ENCODE measurements at places on chromosomes 2 and 18. TPM values are rescaled to one million over a fixed set of nuclear protein-coding genes. Genes with fewer than 3 reads are reported as not detected.

- no peak for DNase-seq
Observed at GRCh38 chr2:177603181-177603580, 210.6 kb downstream of the AGPS start.

- no peak for DNase-seq
Observed at GRCh38 chr2:150410809-150411208, 76.7 kb downstream of the RND3 start.

GRCh38 chr2:120239488-120240287 lies 13.0 kb upstream of the RALB start:
- DNase-seq, result no peak

DNA sequence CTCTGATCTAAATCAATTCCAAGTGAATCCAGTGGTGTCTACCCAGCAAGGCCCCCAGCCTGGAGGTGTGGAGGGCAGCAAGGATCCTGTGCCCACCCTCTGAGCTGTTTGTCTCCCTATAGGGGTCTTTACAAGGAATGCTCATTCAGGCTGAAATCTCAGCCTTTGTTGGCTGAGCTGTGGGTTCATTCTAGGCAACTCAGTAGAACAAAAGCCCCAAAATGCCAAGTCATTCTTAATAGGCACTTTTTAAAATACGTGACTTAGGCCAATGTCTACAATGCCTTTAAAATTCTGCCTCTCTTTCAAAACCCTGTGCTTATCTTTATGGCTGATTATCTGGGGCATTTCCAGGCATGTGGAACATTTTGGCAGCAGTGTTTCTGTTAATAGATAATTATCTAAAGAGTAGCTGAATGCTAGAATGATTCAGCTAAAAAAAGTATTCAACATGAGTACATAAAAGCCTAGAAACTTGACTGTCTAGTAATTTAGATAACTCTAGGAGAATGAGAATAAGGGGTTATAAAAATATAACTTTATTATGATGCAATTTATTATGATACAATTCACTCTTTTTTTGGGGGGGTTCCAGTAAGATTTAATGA lies 7.4 kb downstream of the UGT1A6 start:
- no peak for DNase-seq

GRCh38 chr2:199814817-199815211 lies 36.2 kb downstream of the FTCDNL1 start:
- DNase-seq, result no peak

DNA sequence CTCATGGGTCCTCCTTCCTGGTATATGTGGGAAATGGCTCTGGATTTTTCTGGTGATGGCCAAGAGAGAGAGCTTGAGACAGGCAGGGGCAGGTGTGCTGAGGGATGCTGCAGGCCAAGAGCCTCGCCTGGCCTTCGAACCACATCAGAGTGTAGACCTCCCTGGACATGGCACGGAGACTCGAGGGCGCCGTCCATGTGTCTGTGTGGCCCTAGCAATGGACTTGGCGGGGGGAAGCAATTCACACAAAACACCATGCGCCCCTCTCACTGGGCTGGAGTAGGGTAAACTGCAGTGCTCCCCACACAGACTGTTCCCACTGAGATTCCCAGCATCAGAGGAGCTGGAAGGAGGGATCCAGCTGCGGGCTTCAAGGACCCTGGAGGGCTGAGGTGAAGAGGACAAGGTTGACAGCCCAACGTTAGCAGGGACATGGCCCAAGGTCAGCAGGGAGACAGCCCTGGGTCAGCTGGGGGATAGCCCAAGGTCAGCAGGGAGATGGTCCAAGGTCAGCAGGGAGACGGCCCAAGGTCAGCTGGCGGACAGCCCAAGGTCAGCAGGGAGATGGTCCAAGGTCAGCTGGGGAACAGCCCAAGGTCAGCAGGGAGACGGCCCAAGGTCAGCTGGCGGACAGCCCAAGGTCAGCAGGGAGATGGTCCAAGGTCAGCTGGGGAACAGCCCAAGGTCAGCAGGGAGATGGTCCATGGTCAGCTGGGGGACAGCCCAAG lies 75.4 kb upstream of the HDAC4 start:
- DNase-seq, result no peak

DNA sequence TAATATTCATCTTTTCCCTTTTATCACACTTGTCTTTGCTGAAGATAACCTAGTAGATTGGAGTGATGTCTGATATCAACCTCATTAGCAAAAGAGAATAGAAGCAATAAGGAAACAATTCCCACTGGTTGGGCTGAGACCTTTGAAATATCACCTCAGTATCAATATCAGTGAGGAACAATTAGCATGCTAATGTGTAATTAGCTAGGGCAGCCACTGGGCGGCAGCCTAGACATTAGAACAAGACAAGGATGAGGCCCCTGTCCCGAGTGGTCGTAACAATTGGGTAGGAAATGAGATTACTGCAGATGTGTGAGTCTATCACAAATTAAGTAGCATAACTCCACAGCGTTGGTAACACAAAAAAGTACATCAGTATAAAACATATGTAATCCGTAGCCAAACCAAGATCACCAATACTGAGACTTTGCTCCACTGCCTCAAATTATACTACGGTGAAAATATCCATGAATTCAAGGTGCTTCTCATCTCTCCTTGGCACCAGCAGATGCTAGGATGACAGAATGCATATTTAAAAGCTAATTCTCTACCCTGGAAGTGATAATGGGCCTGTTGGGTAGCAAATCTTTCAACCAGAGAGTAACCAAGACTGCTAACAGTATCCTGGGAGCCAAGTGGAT lies 99.1 kb downstream of the ALPK2 start:
- DNase-seq, result peak; percentile 33

DNA sequence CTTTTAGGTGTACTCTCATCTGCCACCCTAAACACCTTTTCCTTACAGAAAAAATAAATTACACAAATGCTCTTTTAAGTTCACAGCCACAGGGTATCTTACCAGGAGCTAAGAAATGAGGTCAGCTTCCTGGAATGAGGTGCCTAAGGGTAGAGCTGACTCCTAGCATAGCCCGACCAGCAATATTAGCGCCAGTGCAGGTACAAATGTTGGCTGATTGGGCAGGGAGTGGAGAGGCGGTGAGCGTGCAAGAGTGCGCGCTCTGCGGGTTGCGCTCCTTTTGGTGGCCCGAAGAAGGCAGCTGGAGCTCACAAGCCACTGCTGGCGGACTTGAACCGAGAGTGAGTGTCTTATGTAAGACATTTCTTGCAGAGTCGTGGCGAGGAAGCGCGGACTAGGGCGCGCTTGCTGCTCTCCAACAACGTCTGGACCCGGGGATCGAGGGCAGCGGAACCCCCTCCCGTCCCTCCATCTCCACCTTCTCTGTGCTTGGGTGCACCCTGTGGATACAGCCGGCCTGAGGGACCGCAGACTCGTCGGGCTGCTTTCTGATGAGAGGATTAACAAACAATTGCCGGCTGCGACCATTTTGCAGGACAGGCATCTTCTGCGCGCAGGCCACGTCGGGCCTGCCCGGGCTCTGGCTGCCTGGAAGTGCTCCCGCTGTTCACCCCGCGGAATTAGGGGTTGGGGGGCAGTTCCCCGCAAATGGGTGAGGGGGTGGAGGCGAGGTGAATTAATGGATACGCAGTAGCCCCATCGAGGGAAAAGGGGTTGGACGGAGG lies 17.3 kb downstream of the BOLA3 start:
- no peak for DNase-seq

DNA sequence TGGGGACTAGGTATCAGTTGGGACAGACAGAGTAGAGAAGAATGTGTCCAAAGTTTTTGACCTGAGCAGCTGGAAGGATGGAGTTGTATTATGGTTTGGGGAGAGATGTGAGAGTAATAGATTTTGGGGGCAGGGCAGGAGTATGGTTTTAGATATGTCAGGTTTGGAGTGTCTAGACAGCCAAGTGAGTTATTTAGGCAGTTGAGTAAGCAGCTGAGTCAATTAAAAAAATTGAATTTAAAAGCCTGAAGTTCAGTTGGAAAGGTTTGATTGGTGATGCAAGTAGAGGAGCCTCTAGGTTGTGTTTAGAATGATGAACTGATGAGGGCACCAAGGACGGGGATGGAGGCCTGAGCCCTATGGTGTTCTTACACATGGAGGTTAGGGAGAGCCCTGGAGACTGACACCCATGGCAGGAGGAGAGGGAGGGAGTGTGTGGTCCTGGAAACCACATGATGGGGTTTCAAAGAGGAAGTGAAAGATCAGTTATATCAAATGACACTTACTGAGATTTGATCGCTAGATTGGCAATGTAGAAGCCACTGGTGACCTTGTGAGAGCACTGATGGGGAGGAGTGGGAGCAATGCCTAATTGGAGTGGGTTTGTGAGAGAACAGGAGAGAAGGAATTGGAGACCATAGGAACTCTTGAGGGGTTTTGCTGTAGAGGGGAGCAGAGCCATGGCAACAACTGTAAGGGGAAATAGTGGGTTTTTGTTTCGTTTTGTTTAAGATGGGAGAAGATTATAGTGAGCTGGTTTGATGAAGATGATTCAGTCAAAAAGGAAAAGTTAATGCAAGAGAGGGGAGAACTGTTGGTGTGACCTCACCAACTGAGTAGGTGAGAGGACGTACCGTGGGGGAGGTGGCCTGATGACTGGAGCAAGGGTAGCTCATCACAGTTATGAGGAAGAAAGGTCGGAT lies 10.3 kb downstream of the ITGA6 start:
- no peak for DNase-seq

GRCh38 chr2:237405605-237406004 lies 8.4 kb downstream of the COL6A3 start:
- no peak for DNase-seq

- no peak for DNase-seq
Observed at GRCh38 chr2:39723946-39724827, 54.9 kb downstream of the THUMPD2 start.

GRCh38 chr2:15776629-15776919 lies 163.8 kb upstream of the MYCN start:
- no peak for DNase-seq

DNA sequence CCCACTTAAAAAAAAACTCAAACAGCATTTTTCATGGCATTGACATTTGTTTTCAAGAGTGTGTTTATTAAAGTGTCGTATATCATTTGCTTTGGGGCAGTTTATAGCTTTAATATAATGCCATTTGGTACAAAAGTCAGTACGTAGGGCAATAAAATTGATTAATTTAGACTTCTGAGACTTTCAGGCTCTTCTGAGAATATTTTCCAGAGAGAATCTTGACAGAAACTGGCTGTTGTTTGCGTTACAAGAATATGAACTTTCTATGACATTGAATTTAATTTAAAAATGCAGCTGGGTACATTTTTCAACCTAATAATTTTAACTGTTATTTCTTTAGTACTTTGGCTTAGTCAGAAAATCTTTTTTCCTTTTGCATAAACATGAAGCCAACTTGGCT lies 98.9 kb downstream of the RNF144A start:
- DNase-seq, result no peak

GRCh38 chr2:106030287-106031268 lies 163.5 kb downstream of the UXS1 start:
- no peak for DNase-seq

The TEKT4 gene
- polyA plus RNA-seq, result 0.11 TPM

The SAP130 gene
- 9.3 TPM for polyA plus RNA-seq

The CAPN14 gene
- 0.62 TPM for polyA plus RNA-seq

The ERFE gene
- 0.96 TPM for polyA plus RNA-seq

The C18orf32 gene
- 95.3 TPM for polyA plus RNA-seq

Measured in thymus (tissue), 14 donors.